OCI-LY7 (cell line): ENCODE measurements at places on chromosomes 3 and 15. TPM values are rescaled to one million over a fixed set of nuclear protein-coding genes. Genes with fewer than 3 reads are reported as not detected.

The SPG11 gene
- total RNA-seq: 92.8 and 126 TPM in 2 replicates

The CLN6 gene
- total RNA-seq: 101 and 117 TPM in 2 replicates

The CPN2 gene
- total RNA-seq: not detected in 2 replicates

The RSL24D1 gene
- 145 and 163 TPM in 2 replicates for total RNA-seq

The SAMD7 gene
- 0.93 and 0.96 TPM in 2 replicates for total RNA-seq

The PLS1 gene
- total RNA-seq: 5.4 and 7.2 TPM in 2 replicates

The RASGRP1 gene
- total RNA-seq: 6.1 and 12.9 TPM in 2 replicates

The PPARG gene
- total RNA-seq: not detected in 2 replicates

The RBPMS2 gene
- total RNA-seq: not detected in 2 replicates

The RTP3 gene
- 0.37 and 0.74 TPM in 2 replicates for total RNA-seq

The KLHL40 gene
- not detected in 2 replicates for total RNA-seq

The CPB1 gene
- not detected in 2 replicates for total RNA-seq

The CMTM8 gene
- 2.7 and 3.0 TPM in 2 replicates for total RNA-seq
